ENCODE measurements at places on chromosomes 7 and 10.

- DNase-seq: no peak
These were observed 31.7 kb downstream of the GALNTL5 start for GRCh38 chr7:151987748-151988529.

DNA sequence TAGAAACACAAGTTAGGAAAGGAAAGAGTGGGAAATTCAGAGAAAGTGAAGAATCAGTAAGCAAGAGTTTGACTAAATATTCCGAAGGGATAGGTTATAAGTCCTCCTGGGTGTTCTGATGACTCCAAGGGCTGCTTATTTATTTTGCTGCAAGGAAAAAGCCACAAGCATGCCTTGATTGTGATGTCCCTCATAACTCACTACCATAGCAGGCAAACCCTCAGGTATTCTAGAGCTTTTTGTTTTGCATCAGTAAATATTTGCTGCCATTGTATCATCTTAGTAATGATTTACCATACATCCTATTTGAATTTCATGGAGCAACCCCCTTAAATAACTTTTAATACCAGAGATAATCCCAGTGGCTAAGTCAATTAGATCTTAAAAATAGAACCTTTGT is 688.1 kb downstream of the SUGCT start:
- DNase-seq: no peak

- no peak for DNase-seq
These were observed 63.4 kb downstream of the SRPK2 start for GRCh38 chr7:105325216-105325904.

GRCh38 chr7:142697270-142697669 is 52.0 kb upstream of the PRSS1 start:
- DNase-seq: no peak

DNA sequence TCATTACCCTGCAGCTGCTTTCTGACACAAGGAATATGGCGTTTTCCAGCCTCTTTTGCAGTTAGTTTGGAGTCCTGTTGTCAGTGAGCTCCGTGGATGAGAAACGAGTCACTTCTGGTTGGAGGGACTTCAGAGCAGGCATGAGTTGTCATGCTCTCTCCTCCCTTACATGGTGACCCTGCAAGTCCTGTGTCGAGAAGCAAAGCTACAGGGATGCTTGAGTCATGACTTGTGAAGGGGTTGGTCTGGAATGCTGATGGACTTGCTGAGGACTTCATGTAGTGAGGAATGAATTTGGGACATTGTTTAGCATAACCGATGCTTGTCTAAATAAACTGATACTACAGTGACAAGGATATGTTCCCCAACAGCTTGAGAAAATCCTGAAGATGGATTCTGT is 108.8 kb downstream of the ADCYAP1R1 start:
- no peak for DNase-seq

DNA sequence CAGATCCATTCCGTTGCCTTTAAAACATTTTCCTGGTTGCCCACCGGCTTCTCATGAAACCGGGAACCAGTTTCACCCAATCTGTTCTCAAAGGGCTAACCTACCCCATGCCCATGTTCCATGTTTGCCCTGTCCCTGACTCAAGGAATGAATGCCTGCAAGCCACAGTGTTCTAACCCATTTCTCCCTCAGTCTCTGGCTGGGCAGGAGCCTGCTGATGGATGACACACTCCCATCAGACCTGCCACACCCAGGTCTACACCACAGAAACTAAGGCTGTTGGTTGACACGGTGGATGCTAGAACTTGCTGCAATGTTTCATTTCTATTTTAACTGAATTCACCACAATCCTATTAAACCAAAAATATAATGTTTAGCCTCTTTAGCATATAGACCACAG is 15.6 kb downstream of the CLRN3 start:
- no peak for DNase-seq

DNA sequence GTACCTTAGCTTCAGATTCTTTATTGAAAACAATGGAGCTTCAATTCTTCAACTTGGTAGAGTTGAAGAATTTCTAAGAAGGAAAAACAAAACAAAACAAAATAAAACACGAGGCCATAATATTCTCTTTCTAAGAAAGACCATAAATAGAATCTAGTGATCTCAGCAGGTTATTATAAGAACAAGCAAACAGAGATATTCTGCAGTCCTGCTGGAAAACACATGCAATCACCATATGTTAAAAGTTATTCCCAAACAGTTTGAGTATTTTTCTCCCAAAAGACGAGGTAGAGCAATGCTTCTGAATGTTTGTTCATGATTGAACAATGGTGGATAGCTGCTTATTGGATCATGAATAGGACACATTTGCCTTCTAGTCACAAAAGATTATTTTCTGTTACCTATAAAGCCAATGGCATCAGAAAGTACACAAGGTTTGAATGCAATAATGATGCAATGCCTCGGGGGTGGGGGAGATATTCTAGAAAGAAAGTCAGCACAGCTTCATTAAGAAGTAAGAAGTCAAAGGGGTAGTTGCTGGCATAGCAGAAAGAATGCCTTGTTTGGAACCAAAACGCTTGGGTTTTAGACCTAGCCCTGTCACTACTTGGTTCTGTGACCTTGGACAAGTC is 59.3 kb downstream of the CREB3L2 start:
- DNase-seq: no peak

GRCh38 chr7:32957326-32958045 is at the start of gene FKBP9:
Gene FKBP9 (plus strand): TSS chr7:32957440. CDS start chr7:32957574, 134 bp downstream.
- DNase-seq: no peak

DNA sequence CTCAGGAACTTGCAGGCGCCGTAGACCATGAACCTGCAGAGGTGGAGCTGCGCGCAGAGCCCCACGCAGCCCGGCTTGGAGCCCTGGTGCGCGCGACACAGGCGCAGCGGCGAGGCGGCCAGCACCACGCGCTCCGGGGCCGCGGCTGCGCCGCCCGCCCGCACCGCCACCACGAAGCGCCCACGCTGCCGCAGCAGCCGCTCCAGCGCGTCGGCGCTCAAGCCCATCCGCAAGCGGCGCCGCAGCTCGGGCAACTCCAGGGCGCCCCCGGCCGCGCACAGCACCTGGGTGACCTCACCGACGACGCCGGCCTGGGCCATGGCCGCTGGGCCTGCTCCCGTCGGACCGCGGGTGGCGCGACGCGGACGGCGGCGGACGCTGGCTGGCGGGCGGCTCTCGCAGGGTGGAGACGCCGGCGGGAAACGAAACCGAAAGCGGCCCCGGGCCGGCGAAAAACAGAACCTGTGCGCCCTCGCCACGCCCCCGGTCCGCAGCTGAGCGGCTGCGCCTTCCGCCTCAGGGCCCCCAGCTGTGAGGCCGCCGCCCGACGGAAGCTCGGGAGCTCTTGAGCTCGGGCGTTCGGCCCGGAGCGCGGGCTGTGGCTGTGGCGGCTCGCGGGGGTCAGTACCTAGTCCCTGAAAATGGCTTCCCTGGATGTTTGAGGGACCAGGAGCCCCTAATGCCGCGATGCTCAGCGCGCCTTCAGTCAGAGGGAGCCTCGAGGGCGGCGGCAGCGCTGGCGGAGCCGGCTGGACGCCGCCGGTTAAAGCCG is at the start of gene PARP12:
Gene PARP12, minus strand, starts transcription at position 424 of the 772 bp plus-strand sequence. Its CDS starts 104 bp downstream, at position 320.
- peak; percentile 85 for DNase-seq

DNA sequence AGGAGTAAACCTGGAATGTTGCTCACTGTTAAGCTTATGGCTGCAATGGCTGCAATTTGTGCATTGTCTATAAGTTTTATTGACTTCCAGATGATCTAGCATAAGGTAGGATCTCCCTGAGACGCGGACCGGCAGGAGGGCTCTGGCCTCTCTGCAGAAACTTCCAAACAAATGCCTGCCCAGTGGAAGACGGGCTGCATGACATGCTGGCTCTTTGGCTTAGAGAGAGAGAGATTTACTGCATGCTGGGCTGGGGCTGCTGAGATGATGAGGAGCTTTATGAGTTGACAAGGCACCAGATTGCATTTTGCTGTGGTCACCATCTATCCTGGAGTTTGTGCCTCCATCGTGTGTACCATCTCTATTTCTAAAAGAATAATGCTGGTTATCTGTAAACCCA is 193.2 kb downstream of the GALNT17 start:
- no peak for DNase-seq

GRCh38 chr10:127162841-127163240 is 33.5 kb downstream of the INSYN2A start:
- no peak for DNase-seq

All from activated T-cell treated with anti-CD3 and anti-CD28 coated beads, Interleukin-2, amount 50 U/mL, for 4 hours (primary cell).